ENCODE measurements at places on chromosomes 7 and 10.

- no peak for DNase-seq
Observed at GRCh38 chr7:27080844-27081436, 14.9 kb downstream of the HOXA1 start.

DNA sequence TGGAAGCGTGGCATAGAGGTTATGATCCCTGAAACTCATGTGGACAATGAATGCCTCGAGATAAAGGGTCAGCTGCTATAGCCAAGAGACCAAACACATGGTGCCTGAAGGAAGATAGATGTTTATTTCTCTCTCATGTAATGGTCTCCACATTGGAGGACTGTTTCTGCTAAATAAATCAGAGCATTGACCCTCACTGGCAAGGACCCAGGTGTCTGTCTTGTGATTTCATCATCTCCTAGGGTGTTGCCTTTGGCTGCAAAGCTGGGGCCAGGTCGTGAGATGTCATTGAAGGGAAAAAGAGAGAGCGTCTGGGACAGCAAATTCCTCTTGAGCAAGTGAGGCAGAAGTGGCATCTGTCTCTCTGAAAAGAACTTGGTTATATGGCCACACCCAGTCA lies 64.6 kb downstream of the JCAD start:
- no peak for DNase-seq

DNA sequence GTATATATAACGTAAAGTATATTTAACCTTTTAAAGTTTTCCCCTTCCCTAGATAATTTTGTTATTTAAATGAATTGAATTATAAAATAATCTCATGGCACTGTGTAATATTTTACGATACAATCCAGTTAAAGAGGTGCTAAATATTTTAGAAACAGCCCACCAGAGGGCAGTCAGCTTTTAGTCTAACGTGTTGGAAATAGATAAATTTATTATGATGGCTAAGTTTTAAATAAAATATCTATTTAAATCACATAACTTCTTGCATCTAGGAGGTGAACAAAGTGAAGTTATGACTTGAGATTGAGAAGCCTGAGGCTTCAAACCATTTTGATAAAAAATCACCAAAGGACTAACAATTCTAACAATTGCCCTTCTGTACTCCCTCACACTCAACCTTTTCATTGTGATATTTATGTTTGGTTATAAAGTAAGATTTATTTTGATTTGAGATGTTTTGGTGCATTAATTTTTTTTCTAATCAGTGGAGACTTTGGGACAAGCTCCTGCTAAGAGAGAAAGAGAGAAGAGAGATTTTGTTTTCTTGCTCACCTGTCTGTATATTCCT lies 171.5 kb upstream of the SP4 start:
- DNase-seq, result no peak

DNA sequence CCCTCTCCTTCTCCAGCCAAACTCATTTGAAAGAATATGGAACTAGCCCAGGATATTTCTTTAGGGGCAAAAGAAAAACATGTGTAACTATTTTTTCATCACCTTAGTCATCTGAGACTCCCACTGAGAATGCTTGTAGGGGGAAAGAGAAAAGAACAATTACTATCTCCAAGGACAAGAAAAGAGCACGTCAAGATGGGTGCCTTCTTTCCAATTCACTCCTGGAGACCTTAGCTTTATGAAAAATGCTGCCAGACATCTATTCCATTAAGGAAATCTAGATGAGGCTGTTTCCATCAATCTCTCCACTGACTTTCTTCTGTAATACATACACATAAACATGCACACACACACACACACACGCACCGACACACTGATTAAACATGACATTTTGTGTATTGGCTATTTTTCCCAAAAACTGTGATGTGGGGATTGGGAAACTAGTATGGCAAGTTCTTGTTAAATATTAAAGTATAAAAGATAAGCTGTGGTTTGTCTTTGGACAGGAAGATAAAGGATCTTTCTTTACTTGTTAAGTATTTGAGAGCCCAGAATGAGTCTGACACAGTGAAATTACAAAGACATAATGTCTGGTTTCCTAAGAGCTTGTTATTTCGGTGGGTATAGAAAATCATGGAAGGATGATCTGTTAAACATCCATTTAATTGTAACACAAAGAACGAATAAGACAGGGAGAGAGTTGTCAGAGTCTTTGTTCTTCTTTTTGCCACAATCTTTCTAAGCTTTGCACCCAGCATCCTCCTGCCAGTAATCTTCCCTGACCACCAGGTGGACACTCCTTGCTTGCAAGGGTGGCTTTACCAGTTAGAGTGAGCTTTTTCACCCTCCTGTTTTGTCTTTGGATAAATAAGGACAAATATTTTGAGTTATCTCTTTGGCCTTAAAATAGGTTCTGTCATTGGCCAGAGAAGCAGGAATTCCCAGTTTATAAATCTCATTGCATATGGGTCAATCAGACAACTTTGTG lies 177.3 kb upstream of the TMEM72 start:
- no peak for DNase-seq

- no peak for DNase-seq
Observed at GRCh38 chr7:132996581-132997242, 85.2 kb downstream of the CHCHD3 start.

Measured in DND-41 (cell line).